EH (cell line): ENCODE measurements at places on chromosomes 1 and 21.

- no peak for DNase-seq
Observed at GRCh38 chr21:45825219-45825618, 156.4 kb upstream of the COL6A1 start.

- no peak for DNase-seq
Observed at GRCh38 chr21:32712641-32713040, 15.2 kb downstream of the SYNJ1 start.

- DNase-seq = peak; percentile 39
Observed at GRCh38 chr1:180609643-180610555, 21.9 kb upstream of the XPR1 start.

DNA sequence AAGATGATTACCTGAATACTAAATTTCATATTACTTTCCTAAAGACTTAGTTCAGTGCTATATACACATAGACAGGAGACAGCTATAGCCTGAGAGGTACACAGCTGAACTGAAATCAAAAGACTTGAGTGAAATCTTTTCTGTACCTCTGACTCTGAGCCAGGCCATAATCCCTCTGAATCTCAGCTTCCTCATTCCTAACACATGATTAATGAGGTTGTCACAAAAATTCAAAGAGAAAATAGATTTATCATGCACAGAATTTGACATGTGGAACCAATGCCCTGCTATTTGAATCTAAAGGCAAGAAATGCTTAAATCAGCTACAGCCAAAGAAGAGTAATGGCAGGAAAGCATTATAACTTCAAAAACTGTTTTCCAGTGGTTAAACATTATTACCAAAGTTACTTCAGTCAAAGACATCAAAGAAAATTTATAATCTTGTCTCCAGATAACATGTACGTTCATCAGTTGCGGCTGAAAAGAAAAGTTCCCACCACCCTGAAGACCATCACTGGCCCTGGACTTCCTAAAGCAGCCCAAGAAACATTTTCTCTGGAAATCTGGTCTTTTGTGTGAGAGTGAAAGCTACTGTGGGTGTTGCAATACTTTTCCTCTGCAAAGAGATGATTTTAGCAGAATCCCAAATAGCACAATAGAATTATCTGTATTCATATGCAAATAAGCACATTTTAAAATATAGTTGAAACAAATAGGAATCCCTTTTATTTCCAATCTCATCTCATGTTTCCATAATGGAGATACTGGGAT, 13.8 kb upstream of the ATP1A1 start:
- peak; percentile 53 for DNase-seq

DNA sequence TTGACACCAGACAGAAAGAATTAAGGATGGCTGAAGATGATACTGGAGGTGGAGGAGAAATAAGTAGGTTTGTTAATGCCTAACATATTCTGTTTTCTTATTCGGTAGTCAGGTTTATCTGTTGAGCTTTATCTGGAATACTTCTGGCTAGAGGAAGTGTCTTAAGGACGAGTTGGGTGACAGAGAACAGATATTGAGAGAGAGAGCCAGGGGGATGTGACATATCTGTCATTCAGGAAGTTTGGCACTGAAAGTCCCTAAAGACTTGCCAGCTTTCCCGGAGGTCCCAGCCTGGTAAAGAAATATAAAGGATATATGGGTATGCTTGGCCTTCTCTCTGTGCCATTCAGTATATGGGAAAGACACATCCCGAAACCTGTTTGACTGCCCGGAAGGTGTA, 280.6 kb downstream of the ZP4 start:
- no peak for DNase-seq

DNA sequence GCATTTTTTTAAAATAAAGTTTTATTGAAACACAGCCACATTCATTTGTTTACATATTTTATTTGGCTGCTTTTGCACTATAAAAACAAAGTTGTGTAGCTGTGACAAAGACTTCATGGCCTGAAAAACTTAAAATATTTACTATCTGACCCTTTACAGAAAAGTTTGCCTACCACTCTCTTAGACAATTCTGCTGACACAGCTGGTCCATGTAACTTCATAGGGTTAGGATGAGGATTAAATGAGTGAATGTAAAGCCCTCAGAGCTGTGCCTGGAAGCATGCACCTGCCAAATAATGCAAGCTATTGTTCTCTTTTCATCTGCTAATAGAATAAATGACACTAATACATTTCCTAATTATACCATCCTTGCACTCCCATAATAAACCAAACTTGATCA, 67.7 kb downstream of the FCRL5 start:
- DNase-seq = no peak

GRCh38 chr21:25884311-25884710, 149.5 kb downstream of the GABPA start:
- DNase-seq = no peak

DNA sequence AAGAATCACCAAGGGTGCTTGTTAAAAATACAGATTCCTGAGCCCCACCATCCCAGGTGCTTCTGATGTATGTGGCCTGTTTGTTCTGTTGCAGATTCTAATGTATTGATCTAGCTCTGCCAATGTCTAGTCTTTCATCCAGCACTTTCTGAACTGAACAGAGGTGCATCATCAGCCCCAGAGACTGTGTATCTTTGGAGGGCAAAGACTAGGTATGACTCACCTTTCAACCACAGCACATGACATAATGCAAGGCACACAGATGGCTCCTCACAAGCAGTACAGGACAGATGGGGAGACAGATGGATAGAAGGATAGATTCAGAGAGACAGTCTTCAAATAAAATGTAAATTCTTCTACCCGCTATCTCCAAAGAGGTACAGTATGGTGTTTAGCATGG, 32.3 kb downstream of the CD58 start:
- DNase-seq = peak; percentile 37

- DNase-seq = no peak
Observed at GRCh38 chr1:184035719-184036516, 1.6 kb downstream of the COLGALT2 start.

DNA sequence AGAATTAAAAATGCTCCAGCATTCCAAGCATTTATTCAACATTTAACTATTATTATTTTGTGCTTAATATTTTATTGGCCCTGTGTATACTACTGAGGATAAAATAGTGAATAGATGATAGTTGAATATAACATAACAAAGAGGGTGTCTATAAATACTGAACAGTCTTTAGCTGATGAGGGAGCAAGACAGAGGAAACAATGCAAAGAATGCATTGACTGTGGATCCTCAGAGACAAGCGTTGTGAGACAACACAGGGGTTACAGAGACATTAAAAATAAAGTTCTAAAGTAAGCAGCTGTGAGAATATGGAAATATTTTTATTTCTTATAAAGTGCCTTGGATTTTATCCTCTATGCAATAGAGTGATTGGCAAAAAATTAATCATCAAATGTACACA, 1133.1 kb downstream of the PLA2G4A start:
- no peak for DNase-seq

DNA sequence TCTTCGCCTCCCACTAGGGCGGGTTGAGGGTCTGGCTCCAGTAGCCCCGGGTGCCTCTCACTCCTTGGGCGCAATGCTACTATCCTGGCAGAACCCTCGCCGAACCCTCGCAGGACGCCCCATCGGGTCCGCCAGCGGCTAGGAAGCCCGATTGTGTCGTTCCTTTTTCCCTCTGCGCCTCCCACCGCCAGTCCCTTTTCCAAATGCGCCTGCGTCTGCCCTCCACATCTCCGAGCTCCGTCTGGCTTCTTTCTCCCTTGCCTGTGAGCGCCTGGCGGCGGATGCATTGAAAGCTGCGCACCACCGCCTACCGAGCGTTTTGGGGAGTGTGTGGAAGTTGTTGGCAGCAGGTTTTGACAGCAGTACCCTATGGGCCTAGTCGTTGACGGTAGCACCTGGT, 1.0 kb upstream of the DIRAS3 start:
- peak; percentile 58 for DNase-seq

DNA sequence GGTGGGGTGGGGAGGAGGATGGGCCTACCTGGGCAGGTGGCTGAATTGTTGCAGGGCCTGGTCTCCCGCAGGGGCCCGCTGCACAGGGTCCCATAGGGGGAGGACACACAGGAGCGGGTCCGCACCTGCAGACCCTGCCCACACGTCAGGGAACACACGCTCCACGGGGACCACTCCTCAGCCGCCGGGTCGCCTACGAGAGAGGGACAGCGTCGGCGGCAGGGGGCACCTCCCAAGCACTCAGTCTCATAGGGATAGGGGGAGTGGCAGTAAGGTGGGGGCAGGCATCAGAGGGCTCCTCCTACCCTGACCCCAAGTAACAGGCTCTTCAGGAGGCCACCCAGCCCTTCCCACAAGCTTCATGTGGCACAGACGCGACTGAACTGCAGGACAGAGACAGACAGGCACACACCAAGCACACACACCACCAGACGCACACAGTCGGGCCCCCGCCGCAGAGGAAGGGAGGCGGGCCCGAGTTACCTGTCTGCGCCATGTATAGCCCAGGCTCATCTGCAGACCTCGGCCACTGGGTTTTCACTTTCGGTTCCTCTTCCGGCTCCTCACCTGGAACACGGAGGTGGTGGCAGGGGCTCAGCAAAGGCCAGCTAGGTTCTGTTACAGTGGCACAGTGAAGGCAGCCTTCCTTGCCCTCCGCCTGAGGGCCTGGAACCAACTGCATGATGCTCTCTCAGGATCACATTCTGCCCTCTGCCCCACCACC, 19.8 kb downstream of the ADGRB2 start:
- no peak for DNase-seq

DNA sequence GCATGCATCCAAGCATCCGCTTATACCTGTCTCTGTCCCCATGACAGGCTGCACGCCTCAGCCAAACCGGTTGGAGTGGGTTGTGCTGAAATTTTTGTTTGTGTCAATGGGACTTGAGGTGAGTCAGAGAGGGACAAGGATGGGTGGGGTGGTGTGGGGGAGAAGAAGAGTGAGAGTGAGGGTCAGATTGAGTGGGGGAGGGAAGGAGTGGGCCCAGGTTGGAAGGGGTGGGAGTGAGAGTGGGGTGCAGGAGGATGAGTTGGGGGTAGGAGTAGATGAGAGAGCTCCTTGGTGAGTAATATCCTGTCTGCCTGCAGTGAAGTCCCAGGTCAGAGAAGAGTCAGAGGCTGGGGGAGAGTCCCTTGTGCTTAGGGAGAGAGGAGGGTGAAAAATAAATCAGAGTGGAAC, 3.3 kb upstream of the NECTIN4 start:
- DNase-seq = peak; percentile 52

GRCh38 chr1:222790520-222790919, 24.3 kb upstream of the DISP1 start:
- DNase-seq = no peak

GRCh38 chr1:38577385-38577784, 282.2 kb downstream of the RRAGC start:
- DNase-seq = no peak

DNA sequence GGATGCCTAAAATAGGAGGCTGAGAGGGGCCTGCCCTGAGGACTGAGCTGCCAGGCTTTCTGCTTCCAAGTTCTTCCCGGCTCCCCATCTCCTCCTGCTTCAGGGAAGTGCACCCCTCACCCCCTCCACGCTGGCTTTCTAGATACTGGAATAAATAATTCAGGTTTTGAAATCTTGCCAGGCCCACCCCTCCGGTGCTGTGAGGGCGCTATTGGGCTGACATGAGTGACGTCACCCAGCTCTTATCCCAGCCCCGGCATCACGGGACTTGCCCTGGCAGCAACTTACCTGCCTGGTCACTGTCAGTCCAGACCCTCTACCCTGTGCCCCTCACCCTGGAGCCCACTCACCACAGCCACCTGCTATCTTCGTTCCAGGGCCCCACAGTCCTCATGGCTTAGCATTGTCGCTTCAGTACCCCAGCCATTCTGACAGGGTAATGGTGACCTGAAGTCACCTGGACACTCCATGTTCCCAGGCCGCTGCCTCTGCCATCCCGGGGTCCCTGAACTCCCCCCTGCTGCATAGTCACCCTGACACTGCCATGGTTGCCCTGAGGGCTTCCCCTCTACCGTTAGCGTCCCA, 819 bp upstream of the GPR3 start:
- DNase-seq = peak; percentile 57

DNA sequence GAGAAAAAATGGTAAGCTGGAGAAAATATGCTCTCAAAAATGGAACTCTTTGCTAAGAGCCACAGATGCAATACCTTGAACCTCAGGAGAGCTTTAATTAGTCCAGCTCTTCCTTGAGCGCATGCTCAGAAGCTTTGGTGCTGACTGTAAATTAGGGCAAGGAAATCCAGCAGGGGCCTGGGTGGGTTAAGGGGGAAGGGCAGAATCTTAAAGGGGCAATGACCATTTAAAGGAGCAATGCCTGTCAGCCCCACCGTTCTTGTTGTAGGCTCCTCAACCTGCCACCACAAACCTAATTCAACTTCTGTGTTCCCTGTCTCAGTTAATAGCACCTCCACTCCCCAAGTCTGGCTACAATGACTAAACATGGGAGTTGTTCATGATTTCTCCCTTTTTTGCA, 6.8 kb upstream of the SLC22A15 start:
- no peak for DNase-seq

DNA sequence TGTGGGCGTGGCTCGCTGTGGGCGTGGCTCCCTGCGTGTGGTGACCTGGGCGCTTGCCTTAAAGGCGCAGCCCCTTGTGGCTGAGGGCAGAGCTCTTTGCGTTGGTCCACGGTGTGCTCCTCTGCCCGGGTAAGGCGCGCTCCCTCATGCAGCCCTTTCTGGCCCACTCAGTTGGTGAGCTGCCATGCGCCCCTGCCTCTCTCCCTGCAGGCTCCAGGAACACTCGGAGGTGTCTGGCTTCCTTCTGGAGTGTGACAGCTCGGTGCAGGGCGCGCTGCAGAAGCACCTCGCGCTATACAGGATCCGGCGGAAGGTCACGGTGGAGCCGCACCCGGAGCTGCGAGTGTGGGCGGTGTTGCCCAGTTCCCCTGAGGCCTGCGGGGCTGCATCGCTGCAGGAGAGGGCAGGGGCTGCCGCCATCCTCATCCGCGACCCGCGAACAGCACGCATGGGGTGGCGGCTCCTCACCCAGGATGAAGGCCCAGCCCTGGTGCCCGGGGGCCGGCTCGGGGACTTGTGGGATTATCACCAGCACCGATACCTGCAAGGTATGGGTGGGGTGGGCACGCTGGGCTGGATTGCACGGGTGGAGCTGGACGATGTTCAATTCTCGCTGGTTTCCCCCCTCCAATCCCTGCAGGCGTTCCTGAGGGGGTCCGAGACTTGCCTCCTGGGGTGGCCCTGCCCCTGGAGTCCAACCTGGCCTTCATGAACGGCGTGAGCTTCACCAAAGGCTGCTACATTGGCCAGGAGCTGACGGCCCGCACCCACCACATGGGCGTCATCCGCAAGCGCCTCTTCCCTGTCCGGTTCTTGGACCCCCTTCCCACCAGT, 9.1 kb downstream of the IBA57 start:
- peak; percentile 17 for DNase-seq

DNA sequence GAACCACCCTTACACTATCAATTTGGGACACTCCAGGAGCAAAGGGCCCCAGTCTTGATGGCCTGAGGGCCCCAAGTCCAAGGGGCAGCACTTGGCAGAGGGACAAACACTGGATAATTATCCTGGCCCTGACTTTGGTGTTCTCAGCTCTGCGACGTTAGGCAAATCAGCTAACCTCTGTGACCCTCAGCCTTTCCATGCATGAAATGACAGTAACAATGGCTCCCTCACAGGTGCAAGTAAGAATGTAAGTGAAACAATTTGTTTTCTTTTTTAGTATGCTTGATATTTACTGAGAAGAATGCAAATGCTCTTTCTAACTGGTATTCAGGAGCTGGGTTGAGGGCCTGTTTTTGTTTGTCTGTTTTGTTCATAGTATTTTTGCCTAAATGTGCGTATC, 61.6 kb upstream of the PRDX6 start:
- DNase-seq = no peak

GRCh38 chr1:153485863-153486262, 25.4 kb upstream of the S100A7 start:
- DNase-seq = peak; percentile 48
